ENCODE measurements at places on chromosomes 12 and 14.

DNA sequence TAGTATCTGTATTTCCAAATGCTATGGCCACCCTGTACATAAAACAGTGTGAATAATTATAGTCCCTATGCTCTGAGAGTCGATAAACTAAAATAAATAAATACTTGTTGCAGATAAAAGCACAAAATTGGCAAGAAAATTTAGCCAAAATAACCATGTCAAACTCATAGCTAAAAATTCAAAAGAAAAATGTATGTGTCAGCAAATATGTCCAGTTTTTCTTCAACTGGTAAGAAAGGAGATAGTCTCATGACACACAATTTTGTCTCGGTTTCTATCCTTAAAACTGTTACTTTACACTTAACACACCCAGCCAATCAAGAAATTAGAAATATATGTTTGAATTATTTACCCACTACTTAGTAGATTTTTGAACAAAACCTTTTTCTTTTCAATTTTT is 145.6 kb upstream of the FSCB start:
- DNase-seq, result no peak

DNA sequence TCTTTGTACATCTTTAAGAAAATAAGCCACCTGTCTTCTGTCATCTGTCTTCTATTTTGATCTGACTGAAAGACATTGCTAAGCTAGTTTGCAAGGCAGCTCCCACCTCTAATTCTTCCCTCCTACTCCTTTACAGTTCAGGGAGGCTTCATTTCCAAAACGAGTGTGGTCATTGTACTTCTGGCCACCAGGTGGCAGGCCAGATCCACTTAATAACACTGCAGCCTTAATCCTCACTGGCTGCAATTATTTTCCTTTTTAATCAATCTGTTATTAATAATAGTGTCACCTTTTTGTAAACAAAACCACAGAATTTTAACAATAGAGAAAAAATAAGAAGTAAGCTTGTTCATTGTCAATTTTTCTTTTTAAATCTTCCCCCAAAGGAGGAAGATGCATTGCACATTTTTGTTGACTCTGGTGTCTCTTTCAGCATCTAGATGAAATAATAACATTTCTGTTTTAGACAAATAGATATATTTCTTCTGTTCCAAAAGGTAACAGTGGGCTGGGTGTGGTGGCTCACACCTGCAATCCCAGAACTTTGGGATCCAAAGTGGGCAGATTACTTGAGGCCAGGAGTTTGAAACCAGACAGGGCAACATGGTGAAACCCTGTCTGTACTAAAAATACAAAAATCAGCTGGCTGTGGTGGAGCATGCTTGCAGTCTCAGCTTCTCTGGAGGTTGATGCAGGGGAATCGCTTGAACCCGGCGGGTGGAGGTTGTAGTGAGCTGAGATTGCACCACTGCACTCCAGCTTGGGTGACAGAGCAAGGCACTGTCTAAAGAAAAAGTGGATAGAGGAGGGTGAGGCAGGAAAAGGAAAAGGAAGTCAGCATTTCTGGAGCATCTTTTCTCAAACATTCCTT is 23.3 kb downstream of the GABARAPL1 start:
- DNase-seq, result peak; percentile 57

DNA sequence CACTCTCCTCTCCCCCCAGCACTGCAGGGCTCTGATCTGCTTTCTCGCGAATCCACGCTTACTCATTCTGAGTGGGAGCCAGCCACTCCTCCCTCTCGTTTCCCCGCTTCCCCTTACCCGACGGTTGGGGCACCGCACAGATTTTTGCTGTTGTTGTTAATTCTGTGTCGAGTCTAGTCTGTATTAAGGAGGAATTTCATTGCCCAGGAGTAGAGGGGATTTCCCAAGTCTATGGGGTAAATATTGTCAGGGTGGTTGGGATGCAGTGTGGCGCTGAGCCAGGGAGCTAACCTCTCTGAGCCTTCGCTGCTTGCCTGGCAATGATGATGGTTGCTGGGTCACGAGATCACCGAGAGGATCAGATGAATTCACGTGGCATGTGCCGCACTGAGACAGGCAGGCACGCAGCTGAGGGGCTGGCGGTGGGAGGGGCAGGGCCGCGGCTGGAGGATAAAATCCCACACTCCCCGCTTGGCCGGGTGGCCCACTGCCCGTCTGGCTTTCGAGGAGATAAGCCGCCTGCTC is 18.5 kb downstream of the NCOR2 start:
- peak; percentile 48 for DNase-seq

GRCh38 chr12:113142173-113142885 is 6.8 kb upstream of the RASAL1 start:
- peak; percentile 76 for DNase-seq

DNA sequence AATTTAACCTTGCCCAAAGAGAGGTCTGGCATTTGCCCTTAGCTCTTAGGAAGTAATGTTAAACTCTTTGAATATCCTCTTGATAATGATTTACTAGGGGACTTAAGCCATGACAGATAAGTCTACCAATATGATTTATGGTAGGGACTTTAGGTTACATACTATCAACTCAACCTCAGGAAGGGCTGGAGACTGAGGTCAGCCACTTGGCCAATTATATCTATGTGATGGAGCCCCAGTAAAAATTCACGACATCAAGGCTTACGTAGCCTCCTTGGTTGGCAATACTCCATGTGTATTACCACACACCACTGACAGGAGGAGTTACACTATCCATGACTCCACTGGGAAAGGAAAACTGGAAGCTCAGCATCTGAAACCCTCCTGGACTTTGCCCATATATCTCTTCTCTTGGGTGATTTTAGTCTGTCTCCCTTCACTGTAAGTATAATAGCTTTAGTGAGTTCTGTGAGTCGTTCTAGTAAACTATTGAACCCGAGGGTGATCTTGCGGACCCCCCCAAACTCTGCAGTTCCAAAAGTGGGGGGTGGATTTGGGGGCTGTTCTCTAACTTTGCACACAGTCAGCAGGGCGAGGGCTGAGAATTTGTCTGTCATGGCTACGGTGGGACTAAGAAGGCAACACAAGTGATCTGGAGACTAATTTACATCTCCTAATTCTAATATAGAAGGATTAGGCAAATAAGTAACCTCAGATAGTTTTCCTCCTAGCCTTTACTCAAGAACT is 62.3 kb downstream of the R3HDM2 start:
- no peak for DNase-seq

GRCh38 chr12:128737292-128737966 is 86.3 kb downstream of the SLC15A4 start:
- DNase-seq, result peak; percentile 17

DNA sequence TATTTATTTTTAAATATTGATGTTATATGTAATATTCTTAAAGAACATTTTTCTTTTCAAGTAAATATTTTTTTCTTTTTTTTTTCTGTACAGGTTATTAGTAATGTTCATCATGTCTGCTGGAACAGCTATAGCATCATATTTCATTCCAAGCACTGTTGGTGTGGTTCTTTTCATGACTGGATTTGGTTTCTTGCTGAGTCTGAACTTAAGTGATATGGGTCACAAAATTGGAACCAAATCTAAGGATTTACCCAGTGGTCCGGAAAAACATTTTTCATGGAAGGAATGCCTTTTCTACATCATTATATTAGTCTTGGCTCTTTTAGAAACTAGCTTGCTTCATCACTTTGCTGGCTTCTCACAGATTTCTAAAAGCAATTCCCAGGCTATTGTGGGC is 23.2 kb downstream of the PCNX4 start:
- no peak for DNase-seq

DNA sequence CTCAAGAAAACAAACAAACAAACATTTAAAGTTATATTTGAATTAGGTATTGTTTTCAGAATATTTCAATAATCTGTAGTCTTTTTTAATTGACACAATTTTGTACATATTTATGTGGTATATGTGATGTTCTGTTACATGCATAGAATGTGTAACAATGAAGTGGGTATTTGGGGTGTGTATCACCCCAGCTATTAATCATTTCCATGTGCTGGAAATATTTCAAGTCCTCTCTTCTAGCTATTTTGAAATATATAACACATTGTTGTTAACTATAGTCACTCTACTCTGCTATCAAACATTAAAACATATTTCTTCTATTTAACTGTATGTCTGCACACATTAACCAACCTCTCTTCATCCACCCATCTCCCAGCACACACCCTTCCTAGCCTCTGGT is 32.0 kb upstream of the SIX1 start:
- DNase-seq, result no peak

GRCh38 chr12:124389138-124389724 is 94.3 kb downstream of the RFLNA start:
- DNase-seq, result peak; percentile 86

Data from G401 (cell line).